ENCODE measurements at places on chromosomes 1 and 21.
A peak's percentile ranks its signal among the peaks of the same experiment; 100 is the strongest.

DNA sequence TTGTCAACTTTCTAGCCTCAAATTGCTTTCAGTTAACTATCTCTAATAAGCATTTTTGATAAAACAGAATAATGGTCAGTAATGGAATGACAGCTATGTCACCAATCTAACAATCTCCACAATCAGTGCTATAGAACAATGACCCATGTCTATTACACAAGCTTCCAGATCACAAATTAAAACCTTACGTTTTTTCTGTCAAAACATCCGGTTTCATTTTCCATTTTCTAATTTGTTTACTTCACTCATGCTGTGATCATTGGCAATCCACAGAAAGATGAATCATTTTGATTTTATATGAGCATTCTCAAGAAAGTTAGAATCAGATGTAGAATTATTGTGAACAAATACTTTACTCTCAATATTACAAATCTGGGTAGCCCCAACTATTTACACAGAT lies 80.3 kb downstream of the KCNT2 start:
- no peaks in the 10 kb centered on the region for H3K27me3 ChIP-seq
- H3K27ac ChIP-seq = no peak overlapping the region
- DNase-seq = no peak
- no peaks in the 10 kb centered on the region for H3K36me3 ChIP-seq

- no peaks in the 10 kb centered on the region for H3K27me3 ChIP-seq
- DNase-seq = no peak
- H3K36me3 ChIP-seq = no peaks in the 10 kb centered on the region
- no peak overlapping the region for H3K27ac ChIP-seq
These were observed 44.4 kb downstream of the KCNH1 start for GRCh38 chr1:211089536-211089935.

GRCh38 chr21:32494934-32495709 lies 82.6 kb downstream of the EVA1C start:
- no peak for DNase-seq
- H3K27ac ChIP-seq = no peak overlapping the region
- no peak overlapping the region for H3K4me3 ChIP-seq
- no peaks in the 10 kb centered on the region for H3K36me3 ChIP-seq
- H3K4me1 ChIP-seq = peaks cover 9% of the 10 kb centered on the region

- no peak for DNase-seq
- no peaks in the 10 kb centered on the region for H3K4me1 ChIP-seq
- no peak overlapping the region for H3K4me3 ChIP-seq
- H3K36me3 ChIP-seq = no peaks in the 10 kb centered on the region
- no peaks in the 10 kb centered on the region for H3K27me3 ChIP-seq
These were observed 1.9 kb downstream of the ETV3L start for GRCh38 chr1:157097692-157098091.

DNA sequence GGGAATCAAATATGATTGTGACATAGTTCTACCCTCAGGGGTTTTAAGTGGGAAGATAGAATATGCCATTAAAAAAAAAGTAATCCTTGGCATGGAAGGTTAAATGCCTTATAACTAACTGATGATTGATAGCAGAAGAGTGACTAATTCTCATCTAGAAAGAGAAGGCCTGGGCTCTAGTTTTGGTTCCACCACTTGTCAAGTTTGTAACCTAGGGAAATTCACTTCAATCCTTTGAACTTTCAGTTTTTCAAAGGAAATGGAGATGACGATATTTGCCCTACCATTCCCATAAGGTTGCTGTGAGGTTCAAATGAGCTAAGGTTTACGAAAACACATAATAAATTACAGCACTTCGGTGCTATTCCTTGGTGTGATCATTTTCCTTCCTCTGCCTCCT lies 88.5 kb downstream of the GPR88 start:
- H3K27me3 ChIP-seq = no peaks in the 10 kb centered on the region
- no peak overlapping the region for H3K27ac ChIP-seq
- no peaks in the 10 kb centered on the region for H3K4me1 ChIP-seq
- no peak for DNase-seq

DNA sequence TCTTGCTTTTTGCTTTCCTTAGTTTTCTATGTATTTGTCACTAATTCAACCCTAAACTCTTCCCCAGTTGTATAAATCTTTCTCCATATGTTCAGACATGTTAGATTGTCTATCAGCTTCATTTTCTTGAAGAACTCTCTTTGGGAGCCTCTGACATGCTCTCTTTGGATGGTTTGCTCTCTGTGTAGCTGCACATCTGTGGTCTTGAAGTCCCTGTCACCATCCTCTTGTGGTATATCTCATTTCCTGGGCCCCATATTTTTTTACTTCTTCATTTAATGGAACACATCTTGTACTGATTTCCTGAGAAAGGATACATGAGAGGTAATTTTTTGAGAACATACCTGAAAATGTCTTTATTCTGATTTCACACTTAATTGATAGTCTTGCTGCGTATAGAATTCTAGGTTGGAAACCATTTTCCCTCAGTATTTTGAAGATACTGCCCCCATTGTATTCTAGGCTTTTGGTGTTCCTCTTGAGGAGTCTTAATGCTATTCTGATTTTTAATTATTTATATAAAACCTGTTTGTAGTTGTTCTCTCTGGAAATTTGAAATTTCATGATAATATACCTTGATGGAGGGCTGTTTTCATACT lies 72.6 kb downstream of the ST3GAL3 start:
- H3K27ac ChIP-seq = no peak overlapping the region
- H3K36me3 ChIP-seq = no peaks in the 10 kb centered on the region
- no peak overlapping the region for H3K4me3 ChIP-seq

GRCh38 chr1:71502006-71502405 lies 421.2 kb upstream of the ZRANB2 start:
- H3K36me3 ChIP-seq = no peaks in the 10 kb centered on the region
- no peaks in the 10 kb centered on the region for H3K27me3 ChIP-seq
- no peaks in the 10 kb centered on the region for H3K4me1 ChIP-seq
- H3K27ac ChIP-seq = no peak overlapping the region

GRCh38 chr21:44260066-44260465 lies 1.6 kb downstream of the DNMT3L start:
- no peak for DNase-seq
- no peaks in the 10 kb centered on the region for H3K36me3 ChIP-seq
- no peak overlapping the region for H3K27ac ChIP-seq
- peaks cover 3% of the 10 kb centered on the region for H3K4me1 ChIP-seq

DNA sequence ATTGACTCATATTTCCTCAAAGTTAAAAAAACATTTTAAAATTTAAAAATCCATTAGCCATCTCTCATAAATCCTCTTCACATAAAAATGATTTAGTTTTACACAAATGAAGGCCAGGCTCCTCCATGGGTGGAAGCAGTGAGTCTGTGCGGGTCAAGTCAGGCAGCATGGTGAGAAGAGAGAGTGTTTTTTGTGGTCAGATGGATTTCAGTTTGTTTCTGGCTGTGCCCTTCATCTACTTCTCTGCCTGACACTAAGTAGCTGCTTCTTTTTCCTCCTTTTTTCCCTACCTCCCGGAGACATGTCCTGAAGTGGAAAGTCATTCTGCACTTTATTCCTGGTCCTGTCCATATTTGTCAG lies 10.3 kb downstream of the PLA2G4A start:
- peaks cover 1% of the 10 kb centered on the region for H3K4me1 ChIP-seq
- H3K27ac ChIP-seq = no peak overlapping the region
- no peaks in the 10 kb centered on the region for H3K27me3 ChIP-seq
- no peak overlapping the region for H3K4me3 ChIP-seq

GRCh38 chr1:20102875-20103274 lies 16.5 kb downstream of the PLA2G2D start:
- no peak overlapping the region for H3K4me3 ChIP-seq
- H3K36me3 ChIP-seq = no peaks in the 10 kb centered on the region
- no peak for DNase-seq
- no peaks in the 10 kb centered on the region for H3K27me3 ChIP-seq
- H3K4me1 ChIP-seq = peaks cover 2% of the 10 kb centered on the region

GRCh38 chr21:44331650-44332307 lies 7.4 kb downstream of the CFAP410 start:
- H3K27ac ChIP-seq = no peak overlapping the region
- H3K4me3 ChIP-seq = no peak overlapping the region
- H3K4me1 ChIP-seq = no peaks in the 10 kb centered on the region

DNA sequence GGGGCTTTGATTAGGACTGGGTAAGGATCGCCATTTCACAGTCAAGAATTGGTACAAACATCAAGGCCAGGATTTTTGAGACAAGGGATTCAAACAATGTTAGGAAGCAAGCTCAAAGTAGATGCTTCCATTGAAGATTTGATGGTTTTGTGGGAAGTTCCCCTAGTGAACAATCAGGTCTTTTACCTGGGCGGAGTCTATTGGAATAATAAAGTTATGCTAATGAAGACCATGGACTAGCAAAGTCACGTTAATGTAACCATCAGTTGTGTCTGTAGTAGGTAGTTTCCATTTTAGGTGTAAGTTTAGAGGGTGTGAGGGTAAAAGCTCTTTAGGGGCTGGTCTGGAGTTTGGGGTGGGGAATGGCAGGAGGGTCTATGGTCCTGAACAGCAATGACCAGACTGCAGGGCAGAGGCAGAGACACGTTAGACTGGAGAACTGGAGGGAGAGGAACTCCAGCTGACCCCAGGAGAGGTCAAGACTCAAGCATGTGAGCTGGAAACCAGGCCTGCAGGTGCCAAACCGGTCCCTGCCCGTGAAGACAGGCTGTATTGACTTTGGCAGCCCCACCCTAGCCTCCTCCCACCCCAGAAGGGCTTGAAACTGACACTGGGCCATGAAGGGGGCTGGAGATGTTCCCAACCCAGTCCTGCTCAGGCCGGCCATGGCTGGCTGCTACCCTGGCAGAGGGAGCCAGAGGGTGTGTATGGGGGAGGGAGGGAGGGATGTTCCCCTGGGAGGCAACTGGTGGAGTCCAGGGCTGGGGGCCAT lies 36.0 kb upstream of the GPR37L1 start:
- no peak overlapping the region for H3K4me3 ChIP-seq
- H3K36me3 ChIP-seq = no peaks in the 10 kb centered on the region
- H3K27me3 ChIP-seq = no peaks in the 10 kb centered on the region
- no peak overlapping the region for H3K27ac ChIP-seq
- H3K4me1 ChIP-seq = peaks cover 11% of the 10 kb centered on the region

- no peak overlapping the region for H3K4me3 ChIP-seq
- no peaks in the 10 kb centered on the region for H3K36me3 ChIP-seq
- H3K27me3 ChIP-seq = no peaks in the 10 kb centered on the region
- no peak for DNase-seq
- H3K27ac ChIP-seq = no peak overlapping the region
These were observed 396.0 kb upstream of the DAB1 start for GRCh38 chr1:57819893-57820292.

DNA sequence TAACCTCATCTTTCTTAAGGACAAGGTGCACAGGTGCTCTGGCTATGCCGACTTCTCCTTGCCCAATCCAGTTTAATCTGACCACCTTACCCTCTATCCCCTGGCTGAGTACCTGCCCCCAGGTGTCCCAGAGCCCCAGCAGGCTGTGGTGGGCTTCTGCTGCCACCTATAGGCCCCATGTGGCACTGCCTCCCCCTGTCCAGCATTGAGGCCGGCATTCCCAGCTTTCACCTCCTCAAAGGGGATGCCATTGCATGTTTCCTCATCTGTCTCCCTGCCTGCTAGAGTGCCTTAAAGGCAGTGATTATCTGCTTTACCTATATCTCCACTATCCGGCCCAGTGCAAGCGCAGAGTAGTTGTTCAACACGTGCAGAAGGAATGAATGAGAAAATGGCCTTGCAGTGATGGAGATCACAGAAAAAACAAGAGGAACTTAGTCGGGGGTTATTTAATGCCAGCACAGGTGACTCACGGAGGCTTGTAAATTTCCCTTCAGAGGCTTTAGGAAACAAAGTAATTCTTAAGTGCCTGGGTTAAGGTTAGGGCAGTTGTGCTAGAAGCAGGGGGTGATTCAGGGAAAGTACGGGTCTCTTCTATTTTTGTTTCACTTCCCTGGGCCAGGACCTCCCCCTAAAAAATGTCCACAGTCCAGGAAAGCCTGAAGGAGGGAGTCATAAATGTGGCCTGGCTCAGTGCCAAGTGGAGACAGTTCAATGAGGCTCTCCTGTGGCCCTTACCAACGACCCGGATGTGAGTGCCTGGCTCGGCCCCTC lies 131.8 kb upstream of the NGF start:
- H3K4me3 ChIP-seq = no peak overlapping the region
- DNase-seq = peak; percentile 63
- H3K27ac ChIP-seq = no peak overlapping the region
- H3K27me3 ChIP-seq = no peaks in the 10 kb centered on the region
- no peaks in the 10 kb centered on the region for H3K36me3 ChIP-seq
- no peaks in the 10 kb centered on the region for H3K4me1 ChIP-seq

DNA sequence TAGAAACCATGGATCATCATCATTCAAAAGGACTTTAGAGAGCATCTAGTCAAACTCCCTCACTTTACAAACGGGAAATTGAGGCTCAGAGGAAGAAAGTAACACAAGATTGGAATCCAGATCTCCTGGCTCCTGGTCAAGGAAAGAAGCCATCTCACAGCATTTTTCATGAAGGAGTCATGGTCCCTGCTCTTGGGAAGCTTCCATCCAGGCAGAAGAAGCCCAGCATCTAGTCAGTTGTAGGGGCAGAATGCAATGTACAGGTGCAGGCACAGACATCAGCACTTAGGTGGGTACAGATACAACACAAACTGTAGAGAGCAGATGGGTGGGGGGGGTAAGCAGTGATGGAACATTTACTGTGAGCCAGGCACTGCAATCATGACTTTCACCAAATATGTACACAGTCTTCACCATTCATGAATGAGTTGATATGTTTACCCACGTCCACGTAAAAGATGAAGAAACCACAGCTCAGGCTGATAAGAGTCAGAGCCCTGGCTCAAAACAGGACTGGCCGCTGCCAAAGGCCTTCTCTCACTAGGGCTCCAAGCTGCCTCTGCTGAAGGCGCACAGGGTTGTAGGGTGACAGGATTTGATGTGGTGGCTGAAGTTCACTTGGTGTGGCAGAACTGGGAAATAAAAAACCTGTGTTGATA lies 44.0 kb downstream of the OPTC start:
- H3K27ac ChIP-seq = no peak overlapping the region
- no peaks in the 10 kb centered on the region for H3K4me1 ChIP-seq
- DNase-seq = no peak
- no peaks in the 10 kb centered on the region for H3K36me3 ChIP-seq
- no peak overlapping the region for H3K4me3 ChIP-seq

DNA sequence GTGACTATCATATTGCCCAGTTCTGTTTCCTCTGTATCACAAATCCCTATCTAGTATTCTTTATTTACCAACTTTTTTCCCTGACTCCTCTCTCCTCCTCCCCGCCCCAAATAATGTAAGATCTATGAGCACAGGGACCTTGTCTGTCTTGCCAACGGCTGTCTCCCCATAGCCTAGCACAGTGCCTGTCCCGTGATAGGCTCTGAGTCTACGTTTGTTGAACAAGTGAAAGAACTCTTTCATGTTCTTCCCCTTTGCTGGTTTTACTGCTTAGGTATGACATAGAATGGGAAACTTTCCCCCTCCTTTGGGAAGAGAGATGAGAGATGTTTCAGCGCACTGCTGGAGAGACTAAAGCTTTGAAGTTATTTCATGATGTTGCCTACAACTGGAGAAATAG lies 367.0 kb downstream of the PRDM2 start:
- H3K36me3 ChIP-seq = no peaks in the 10 kb centered on the region
- H3K27me3 ChIP-seq = no peaks in the 10 kb centered on the region
- 0 out of 2 replicates have a peak, but pooled peaks cover 3% of the 10 kb centered on the region for H3K4me1 ChIP-seq
- H3K4me3 ChIP-seq = no peak overlapping the region
- DNase-seq = no peak

DNA sequence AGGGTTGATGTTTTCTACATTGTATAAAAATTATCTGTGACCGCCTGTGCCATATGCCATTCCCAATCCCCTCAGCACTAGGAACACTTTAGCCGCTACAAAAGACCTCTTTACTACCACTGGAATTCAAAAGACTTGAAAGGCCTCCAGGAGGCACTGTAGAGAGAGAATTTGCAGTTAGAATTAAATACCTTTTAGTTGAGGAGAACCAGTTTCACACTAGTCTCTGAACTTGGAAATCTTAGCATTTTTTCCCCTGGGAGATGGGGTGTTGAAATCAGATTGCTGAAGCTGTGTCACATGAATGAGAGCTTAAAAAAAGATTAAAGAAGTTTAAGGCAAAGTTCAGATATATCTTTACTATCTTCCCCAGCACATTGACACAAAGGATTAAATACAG lies 291.0 kb downstream of the ADGRL2 start:
- no peak overlapping the region for H3K4me3 ChIP-seq
- no peak overlapping the region for H3K27ac ChIP-seq

All from iPS DF 6.9 (cell line).